ENCODE measurements at places on chromosomes 5 and 9. TPM values are rescaled to one million over a fixed set of nuclear protein-coding genes. Genes with fewer than 3 reads are reported as not detected.

- H3K27me3 ChIP-seq: no peaks in the 10 kb centered on the region
- no peak overlapping the region for H3K4me3 ChIP-seq
- H3K27ac ChIP-seq: no peak overlapping the region
- H3K36me3 ChIP-seq: no peaks in the 10 kb centered on the region
- no peak for DNase-seq
Measured at GRCh38 chr9:114893221-114894010, 37.0 kb downstream of the TNFSF8 start.

TRIP13 gene
- 5.8 TPM for total RNA-seq

PITX1 gene
- total RNA-seq: 7.8 TPM

IRX4 gene
- total RNA-seq: not detected

DNA sequence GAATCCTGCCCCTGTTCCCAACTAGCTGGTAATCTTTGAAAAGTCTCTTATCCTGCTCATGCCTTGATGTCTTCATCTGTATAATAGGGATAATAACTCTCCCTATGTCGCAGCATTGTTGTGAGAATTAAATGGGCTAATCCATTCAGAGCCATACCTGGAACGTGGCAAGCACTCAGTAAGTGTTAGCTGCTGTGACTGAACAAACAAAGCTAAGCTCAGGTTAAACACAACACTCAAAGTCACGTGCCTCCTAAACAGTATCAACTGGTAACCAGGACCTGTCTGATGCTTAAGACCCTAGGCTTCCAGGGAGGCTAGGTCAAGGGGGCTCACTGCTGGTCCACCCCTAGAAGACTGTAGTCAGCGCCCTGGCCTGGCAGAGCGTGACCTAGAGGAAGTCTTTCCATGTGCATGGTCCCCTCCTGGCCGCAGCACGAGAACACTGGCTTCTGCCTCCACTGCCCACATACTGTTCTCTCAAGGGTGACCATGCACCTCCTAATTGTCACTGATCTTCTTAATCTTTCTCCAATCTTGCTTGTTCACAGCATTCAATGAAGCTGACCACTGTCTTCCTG is 211.1 kb downstream of the TTLL11 start:
- no peaks in the 10 kb centered on the region for H3K4me1 ChIP-seq
- no peaks in the 10 kb centered on the region for H3K36me3 ChIP-seq
- H3K27me3 ChIP-seq: no peaks in the 10 kb centered on the region
- DNase-seq: no peak
- no peak overlapping the region for H3K27ac ChIP-seq
